ENCODE measurements at places on chromosomes 6 and 20. TPM values are rescaled to one million over a fixed set of nuclear protein-coding genes. Genes with fewer than 3 reads are reported as not detected.

The SNX5 gene
- total RNA-seq = 29.2 TPM

The HLA-DOB gene
- not detected for total RNA-seq

The HFE gene
- 14.1 TPM for total RNA-seq

The MYL9 gene
- 22.8 TPM for total RNA-seq

The PCED1A gene
- 21.4 TPM for total RNA-seq

The RBM12 gene
- 19.3 TPM for total RNA-seq

The SIRPD gene
- total RNA-seq = not detected

The PKHD1 gene
- 3.0 TPM for total RNA-seq

The FAM209B gene
- total RNA-seq = not detected

The SCGN gene
- 2.2 TPM for total RNA-seq

The VNN1 gene
- 74.8 TPM for total RNA-seq

The SFTA2 gene
- total RNA-seq = not detected

The TMEM217 gene
- not detected for total RNA-seq

The DYNLT2 gene
- total RNA-seq = 0.60 TPM

The TTBK1 gene
- 2.0 TPM for total RNA-seq

The CST5 gene
- not detected for total RNA-seq

The FHL5 gene
- total RNA-seq = 0.23 TPM

The BTN1A1 gene
- not detected for total RNA-seq

The MYMX gene
- not detected for total RNA-seq

The OPN5 gene
- total RNA-seq = not detected

The MDFI gene
- not detected for total RNA-seq

The CST4 gene
- total RNA-seq = not detected

The PLAGL2 gene
- 2.8 TPM for total RNA-seq

The CAP2 gene
- 2.5 TPM for total RNA-seq

The UST gene
- 0.58 TPM for total RNA-seq

The IP6K3 gene
- 4.1 TPM for total RNA-seq

The NUS1 gene
- 21.1 TPM for total RNA-seq

The ERVFRD-1 gene
- 0.08 TPM for total RNA-seq

The ATP6V1G2 gene
- not detected for total RNA-seq

The CTCFL gene
- total RNA-seq = 0.15 TPM

The SSTR4 gene
- not detected for total RNA-seq

The PDYN gene
- not detected for total RNA-seq

The EYA4 gene
- total RNA-seq = not detected

The CRIP3 gene
- total RNA-seq = 8.4 TPM

The ROMO1 gene
- total RNA-seq = 103 TPM

The UBR2 gene
- total RNA-seq = 19.3 TPM

The EPPIN gene
- total RNA-seq = not detected

The PRIM2 gene
- total RNA-seq = 4.3 TPM

The SYCP2L gene
- 0.43 TPM for total RNA-seq

The C20orf202 gene
- total RNA-seq = not detected

The LY6G5C gene
- 0.88 TPM for total RNA-seq

The SFT2D1 gene
- 8.8 TPM for total RNA-seq

The SDC4 gene
- 89.3 TPM for total RNA-seq

The FAM135A gene
- 3.9 TPM for total RNA-seq

The OLIG3 gene
- not detected for total RNA-seq

The TFAP2A gene
- total RNA-seq = 0.45 TPM

The BEND3 gene
- total RNA-seq = 0.75 TPM

The STK4 gene
- total RNA-seq = 10.0 TPM

The SNAP25 gene
- total RNA-seq = not detected

All from left lobe of liver (tissue), 2 donors.